ENCODE measurements at places on chromosomes 11 and 22. TPM values are rescaled to one million over a fixed set of nuclear protein-coding genes. Genes with fewer than 3 reads are reported as not detected.

DNA sequence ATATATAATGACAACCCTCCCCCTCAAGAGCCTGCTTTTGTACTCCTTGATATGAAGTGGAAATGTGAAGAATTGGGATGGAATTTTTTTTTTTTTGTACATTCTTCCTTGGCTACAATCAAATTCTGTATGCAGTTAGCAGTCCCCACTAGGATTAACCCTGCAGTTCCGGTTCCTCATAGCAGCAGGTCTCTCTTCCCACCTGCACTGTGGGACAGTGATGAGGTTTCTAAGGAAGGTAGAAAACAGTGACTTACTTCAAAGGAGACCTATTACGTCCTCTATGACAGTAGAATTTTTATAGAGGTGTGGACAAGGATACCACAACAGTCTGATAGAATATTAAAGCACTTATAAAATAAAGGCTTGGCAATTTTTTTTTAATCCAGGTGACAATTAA is 46.3 kb upstream of the ALKBH3 start:
- DNase-seq, result peak; percentile 75

GRCh38 chr11:34243600-34244464 is 114.0 kb downstream of the ABTB2 start:
- no peak for DNase-seq

DNA sequence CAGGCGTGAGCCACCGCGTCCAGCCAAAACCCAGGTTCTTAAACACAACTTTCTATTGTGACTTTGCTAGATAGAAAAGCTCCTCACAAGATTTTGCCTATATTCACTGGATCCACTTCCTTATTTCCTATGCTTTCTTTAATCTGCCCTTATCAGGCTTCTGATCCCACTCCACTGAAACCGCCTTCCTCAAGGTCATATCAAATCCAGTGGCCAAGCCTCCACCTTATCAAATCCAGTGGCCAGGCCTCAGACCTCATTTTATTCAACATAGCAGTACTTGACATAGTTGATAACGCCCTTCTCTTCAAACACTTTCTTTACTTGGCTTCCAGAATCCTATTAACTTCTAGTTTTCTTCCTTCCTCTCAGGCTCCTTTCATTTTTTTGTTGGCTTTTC is 29.5 kb downstream of the DIXDC1 start:
- no peak for DNase-seq

The C11orf52 gene
- total RNA-seq, result 11.8 TPM

The PKDREJ gene
- not detected for total RNA-seq
